EH (cell line): ENCODE measurements at places on chromosomes 1 and 21.

- no peak for DNase-seq
Observed at GRCh38 chr1:7719468-7720094, 51.5 kb upstream of the VAMP3 start.

DNA sequence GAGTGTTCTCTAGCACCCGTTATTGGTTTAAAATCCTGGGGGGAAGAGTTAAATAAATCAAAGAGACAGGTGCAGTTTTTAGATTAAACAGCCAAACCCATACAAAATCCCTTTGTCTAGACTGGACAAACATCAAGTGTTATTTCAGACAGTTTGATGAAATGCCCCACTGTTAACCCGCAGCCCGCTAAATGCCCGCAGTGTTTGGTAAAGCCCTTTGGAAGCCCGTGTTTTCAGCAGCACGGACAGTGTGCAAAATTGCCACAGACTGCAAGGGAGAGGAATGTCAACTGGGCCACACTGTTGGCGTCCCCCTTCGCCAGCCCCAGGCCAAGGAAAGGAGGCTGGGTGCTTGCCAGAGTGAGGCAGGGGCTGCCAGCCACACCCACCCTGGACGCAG, 26.6 kb downstream of the AJAP1 start:
- DNase-seq, result no peak

DNA sequence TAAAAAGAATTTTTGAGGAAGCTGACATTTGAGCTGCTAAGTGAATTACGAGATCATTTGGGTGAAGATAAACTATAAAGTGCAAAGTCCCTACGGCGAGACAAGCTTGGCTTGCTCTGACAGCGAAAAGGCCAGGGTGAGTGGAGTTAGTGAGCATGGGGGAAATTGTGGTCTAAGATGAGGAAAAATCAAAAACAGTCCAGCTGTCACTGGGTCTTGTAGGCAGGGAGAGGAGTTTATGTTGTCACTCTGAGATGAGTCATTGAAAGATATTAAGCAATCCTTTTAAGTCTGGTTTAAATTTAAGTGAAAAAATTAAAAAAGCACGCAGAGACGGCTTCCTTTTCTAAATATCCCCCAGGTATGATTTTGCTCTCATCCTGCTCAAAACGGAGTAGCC, 601.9 kb downstream of the MRPL39 start:
- no peak for DNase-seq

DNA sequence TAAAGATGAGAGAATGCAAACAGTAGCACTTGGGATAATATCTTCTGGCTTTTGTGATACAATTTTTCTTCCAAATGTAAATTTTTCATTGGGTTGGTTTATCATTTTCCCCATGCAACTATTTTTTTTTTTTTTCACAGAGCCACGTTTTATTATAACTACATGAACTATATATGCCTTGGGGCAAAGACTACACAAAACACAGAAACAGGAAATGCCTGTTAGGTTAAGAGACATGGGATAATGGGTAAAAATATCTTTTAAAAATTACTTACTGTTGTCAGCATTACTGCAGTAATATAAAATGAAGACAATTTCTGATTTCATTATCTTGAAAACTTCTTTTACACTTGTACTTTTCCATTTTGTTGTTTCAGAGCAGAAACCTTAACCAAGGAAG, 74.6 kb downstream of the DISP1 start:
- peak; percentile 61 for DNase-seq

GRCh38 chr1:171661076-171661650, 8.7 kb upstream of the MYOC start:
- no peak for DNase-seq

- no peak for DNase-seq
Observed at GRCh38 chr1:226912587-226913176, 27.4 kb upstream of the COQ8A start.

DNA sequence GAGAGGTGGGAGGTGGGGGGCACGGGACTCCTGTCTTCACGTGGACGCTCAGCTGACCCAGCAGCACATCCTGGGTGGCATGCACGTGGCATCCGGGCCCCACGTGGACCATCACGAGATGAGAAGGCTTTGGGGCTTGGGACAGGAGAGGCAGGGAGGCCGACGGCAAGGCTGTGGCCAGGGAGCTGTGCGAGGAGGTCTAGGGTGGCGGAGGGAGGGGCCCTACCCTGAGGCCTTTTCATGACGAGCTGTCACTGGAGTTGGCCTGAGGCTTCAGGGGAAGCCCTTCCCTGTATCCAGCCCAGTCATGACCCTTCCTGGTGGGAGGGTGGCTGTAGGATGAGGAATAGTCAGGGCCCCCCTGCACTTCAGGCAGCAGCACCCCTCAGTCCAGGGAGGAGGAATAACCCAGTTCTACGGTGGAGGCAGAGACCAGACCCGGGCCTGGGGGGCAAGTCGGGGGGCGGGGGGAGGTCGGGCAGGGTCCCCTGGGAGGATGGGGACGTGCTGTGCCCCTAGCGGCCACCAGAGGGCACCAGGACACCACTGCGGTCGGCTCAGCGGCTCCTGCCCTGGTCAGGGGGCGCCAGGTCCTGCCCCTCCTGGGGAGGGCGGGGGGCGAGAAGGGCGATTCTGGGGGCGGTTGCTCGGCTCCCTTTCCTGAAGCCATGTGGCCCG, 2.0 kb upstream of the PERM1 start:
- peak; percentile 42 for DNase-seq

DNA sequence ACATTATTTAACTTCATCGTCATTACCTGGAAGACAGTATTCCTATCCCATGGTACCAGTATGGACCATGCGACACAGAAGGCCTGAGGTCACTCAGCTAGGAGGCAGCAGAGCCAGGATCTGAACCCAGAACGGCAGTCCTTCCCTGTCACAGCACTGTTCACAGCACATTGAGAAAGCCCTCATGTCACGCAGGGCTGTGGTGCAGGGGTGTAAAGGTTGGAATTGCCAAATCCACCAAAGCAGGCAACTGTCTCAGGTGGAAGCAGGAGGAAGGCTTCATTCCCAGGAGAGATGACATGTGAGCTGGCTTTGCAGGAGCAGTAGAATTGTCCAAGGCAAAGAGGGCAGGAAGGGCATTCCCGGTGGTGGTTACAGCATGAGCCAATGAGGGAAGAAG, 9.9 kb upstream of the TTC22 start:
- no peak for DNase-seq

DNA sequence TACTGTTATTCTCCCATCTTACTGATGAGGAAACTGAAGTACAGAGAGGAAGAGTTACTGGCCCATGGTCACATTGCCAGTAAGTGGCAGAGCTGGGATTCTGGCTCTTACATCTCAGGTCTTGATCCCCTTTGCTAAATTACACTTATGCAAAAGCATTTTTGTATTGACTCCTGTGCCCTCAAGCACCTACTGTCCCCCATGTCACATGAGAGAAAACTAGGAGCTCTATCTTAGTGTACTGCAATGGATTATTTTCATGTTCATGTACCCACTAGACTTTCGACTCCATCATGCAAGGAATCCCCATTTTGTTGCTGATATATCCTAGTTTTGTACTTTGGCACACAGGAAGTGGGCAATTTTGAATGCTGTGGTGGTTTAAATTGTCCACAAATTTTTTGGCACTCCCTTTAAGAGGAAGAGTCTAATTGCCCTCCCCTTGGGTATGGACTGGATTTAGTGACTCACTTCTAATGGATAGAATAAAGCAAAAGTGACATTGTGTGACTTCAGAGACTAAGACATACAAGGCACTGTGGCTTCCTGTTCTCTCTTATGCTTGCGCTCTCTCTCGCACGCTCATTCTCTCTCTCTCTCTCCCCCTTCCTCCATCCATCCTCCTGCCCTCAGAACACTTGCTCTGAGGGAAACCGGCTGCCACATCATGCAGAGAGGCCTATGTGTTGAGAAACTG, 43.5 kb upstream of the JAK1 start:
- peak; percentile 7 for DNase-seq

GRCh38 chr1:28871631-28872401, 42.6 kb upstream of the EPB41 start:
- no peak for DNase-seq

GRCh38 chr1:78113156-78113916, 67.6 kb downstream of the GIPC2 start:
- no peak for DNase-seq

DNA sequence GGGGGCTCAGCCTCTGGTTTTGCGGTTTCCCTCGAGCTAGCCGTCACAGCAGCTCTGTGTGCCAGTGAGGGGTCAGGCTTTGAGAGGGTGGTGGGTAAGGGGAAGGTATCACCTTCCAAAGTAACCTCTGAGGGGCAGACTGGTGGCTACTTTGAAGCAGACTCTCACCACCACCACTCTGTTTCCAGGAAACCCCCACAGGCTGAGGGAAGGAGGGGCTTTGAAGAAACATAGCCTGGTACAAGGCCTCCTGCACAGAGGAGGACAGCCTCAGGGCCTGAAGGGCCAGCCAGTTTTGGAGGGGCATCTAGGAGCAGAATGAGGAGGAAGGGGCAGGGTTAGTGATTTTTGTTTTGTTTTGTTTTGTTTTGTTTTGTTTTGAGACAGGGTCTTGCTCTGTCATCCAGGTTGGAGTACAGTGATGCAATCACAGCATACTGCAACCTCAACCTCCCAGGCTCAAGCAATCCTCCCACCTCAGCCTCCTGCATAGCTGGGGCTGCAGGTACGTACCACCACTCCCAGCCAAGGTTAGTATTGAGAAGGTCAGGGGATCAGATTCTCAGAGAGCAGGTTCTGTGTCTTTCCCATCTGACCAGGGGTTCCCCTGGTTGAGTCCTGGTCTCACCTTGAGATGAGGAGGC, 17.2 kb upstream of the ZNF683 start:
- DNase-seq, result no peak

GRCh38 chr1:182845379-182845778, 6.2 kb downstream of the DHX9 start:
- DNase-seq, result no peak

DNA sequence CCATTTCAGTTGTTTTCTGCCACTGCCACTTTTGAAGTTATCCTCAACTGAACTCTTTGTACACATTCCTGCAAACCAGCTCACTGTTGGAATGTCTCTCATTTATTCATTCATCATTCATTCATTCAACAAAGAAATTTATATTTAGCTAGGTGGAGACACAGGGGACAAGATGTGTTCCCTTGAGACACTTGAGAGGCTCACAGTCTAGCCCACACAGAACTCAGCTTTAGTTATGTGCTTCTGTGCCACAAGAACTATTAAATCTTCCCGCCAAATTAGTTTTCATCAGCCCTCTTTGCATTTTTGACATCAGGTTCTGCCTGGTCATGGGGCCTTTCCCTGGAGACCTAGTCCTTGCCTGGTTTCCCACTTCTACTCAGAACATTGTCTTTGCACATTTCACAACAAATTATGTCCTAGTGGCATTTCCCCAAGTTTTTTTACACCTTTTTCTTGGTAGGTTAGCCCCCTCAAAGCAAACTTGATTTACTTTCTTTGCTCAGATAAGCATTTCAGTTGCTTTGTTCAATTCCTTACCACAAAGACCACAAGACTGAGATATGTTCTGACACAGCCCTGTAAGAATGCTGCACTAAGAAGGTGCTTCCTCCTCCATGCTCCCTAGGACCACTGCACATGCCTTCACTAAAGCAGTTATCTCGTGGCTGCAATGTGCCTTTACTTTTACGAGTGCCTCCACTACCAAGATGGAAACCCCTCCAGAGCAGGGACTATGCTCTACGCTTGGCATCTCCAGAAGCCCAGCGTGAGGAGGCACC, 31.0 kb downstream of the ILDR2 start:
- peak; percentile 20 for DNase-seq

GRCh38 chr21:38380481-38381137, 117.7 kb downstream of the ERG start:
- DNase-seq, result peak; percentile 35

DNA sequence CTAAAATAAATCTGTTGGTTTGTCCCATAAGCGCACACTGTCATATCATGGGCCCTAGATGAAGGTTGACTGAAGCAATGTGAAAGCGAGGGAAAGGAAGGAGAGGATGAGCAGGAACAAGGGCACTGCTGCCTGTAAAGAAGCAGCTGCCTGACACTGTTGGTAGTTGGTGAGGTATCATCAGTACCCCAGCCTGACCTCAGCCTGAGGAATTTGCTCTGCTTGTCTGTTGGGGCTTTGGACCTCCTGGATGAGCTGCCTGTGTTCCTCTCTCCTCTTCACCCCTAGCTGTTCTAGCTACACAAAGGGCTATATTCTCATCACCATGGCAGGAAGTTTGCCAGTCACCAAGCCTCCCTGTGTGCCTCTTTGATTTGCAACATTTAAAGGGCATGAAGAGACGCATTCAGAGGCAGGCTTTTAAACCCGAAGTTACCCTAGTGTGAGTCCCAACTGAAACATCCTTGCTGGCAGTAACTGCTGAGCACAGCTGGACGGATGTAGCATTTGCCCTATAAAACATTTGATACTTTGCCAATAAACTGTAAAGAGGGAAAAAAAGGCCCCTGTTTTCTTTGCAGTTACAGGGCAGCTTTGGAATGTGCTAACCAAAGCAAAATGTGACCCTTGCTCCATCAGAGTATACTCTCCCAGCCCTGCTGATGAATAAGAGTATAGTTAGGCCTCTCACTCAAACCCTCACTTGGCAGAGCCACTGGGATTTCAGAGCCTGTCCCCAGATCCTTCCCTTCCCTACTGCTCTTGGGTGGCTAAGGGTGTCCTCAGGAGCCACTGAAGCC, 22.2 kb upstream of the SPATA6 start:
- peak; percentile 89 for DNase-seq

DNA sequence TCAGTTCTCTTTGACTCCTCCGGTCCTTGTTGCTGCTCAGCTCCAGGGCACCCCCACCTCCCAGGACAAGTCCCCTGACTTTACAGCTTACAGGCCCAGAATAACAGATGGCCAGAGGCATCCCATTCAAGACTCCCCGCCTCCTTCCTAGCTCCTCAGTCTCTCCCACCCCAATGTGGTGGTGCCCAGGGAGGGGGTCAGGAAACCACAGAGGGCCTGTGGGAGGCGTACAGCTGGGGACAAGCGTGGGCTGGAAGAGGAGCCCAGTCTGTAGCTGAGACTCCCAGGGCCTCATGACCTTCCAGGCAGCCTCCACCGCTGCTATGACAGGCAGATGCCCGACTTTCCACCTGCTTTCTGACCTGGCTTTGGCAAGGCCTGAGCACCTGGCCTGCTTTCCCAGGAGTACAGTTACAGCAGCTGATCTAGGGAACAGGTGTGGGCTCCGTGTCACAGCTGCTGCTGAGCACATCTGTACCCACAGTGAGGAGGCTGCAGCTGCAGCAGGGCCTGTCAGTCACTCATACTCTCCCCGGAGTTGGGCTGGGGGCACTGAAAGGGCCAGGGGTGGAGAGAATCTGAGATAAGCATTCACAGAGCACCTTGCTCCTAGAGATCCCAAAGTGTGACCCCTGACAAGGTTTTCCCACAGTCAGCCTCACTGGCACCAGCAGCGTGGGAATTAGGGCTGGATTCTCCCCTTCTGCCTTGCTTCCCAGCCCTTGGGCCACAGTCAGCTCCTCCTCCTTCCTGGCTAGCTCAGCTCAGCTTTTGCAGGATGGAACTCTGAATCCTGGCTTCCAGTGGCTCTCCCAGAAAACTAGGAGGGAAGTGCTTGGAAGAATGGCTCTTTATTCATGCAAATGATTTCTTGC, 7.1 kb upstream of the NAV1 start:
- peak; percentile 81 for DNase-seq

- DNase-seq, result peak; percentile 17
Observed at GRCh38 chr21:32812035-32812434, 40.5 kb upstream of the PAXBP1 start.
